Choroid plexus epithelial cell (primary cell): ENCODE measurements at places on chromosomes 5 and 9.

DNA sequence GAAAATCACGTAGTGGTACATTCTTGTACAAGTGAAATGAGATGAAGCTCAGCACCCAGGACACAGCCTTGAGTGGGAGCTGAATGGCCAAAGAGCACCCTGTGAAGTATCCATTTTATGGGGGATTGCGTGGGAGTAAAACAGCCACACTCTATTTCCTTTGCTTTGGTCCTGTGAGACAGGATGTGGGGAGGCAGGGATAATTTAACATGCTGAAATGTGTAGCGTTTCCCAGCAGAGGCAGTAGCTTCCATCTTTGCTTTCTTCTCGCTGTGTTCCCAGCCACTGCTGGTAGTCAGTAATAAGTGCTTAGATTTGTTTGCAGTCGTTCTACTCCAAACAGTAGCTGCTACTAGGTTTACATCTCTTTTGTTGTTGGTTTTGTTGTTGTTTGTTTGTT is 4.4 kb downstream of the IL31RA start:
- peak; percentile 57 for DNase-seq

GRCh38 chr9:135156525-135157510 is 69.3 kb downstream of the OLFM1 start:
- DNase-seq, result peak; percentile 34

DNA sequence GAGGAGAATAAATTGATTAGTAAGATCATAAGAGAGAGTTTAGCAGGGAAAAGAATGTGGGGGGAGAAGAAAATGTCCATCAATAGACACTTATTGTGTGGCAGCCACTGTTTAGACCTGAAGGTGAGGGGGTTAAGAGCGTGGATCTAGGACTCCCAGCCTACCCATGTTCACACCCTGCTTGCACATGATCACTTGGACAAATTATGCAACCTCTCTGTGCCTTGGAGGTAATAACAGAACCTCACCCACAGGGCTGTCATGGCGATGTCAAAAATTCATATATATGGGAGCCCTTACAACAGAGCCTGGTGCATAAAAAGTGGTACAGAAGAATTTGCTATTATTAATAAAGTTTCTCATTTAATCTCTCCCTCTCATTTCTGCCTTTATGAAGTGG is 86.0 kb upstream of the EQTN start:
- DNase-seq, result no peak

GRCh38 chr5:133985540-133986180 is 17.2 kb upstream of the C5orf15 start:
- DNase-seq, result no peak

GRCh38 chr5:82274343-82275211 is 3.6 kb downstream of the RPS23 start:
- DNase-seq, result no peak

DNA sequence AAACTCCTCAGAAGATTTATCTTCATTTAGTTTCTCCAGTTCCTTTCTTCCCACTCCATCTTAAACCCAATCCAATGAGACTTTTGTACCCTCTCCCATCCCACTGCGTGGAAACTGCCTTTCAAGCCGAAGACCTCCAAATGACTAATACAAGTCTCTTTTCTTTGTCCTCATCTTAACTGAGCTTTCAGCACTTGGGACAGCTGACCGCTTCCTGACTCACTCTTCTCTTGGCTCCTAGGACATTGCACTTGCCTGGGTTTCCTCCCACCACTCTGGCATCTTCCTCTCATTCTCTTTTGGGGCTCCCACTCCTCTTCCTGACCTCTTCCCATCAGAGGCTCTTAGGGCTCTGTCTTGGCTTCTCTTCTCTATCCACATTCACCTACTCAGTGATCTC is 243.7 kb downstream of the HSPA4 start:
- peak; percentile 29 for DNase-seq

GRCh38 chr5:7540736-7541485 is 145.0 kb downstream of the ADCY2 start:
- DNase-seq, result no peak

- DNase-seq, result no peak
These were observed 37.3 kb downstream of the ARHGAP26 start for GRCh38 chr5:142807372-142807911.

- DNase-seq, result no peak
These were observed 1402.7 kb upstream of the DMAC1 start for GRCh38 chr9:9202276-9202675.

DNA sequence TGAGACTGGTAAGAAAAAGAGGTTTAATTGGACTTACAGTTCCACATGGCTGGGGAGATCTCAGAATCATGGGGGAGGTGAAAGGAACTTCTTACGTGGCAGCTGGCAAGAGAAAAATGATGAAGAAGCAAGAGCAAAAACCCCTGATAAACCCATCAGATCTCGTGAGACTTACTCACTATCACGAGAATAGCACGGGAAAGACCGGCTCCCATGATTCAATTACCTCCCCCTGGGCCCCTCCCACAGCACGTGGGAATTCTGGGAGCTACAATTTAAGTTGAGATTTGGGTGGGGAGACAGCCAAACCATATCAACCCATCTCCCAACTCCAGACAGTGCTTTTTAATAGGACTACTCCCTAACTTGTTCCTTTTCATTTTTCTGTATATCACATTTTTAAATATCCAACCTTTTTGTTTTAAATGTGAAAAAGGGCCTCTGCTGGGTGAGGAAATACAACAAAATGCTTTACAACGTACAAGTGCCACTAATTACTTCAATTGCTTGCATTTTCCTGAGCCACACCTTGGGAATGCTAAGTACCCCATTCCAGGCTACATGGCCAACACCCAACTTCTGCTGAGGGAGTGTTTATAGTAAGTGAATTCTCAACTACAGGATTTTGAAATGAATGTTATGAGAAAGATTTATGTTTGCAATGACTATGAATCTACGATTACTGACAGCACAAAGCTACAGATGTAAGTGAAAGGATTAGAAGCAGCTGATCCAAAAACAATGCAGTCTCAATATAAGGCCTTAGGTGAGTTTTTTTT is 294.1 kb upstream of the CD180 start:
- no peak for DNase-seq

DNA sequence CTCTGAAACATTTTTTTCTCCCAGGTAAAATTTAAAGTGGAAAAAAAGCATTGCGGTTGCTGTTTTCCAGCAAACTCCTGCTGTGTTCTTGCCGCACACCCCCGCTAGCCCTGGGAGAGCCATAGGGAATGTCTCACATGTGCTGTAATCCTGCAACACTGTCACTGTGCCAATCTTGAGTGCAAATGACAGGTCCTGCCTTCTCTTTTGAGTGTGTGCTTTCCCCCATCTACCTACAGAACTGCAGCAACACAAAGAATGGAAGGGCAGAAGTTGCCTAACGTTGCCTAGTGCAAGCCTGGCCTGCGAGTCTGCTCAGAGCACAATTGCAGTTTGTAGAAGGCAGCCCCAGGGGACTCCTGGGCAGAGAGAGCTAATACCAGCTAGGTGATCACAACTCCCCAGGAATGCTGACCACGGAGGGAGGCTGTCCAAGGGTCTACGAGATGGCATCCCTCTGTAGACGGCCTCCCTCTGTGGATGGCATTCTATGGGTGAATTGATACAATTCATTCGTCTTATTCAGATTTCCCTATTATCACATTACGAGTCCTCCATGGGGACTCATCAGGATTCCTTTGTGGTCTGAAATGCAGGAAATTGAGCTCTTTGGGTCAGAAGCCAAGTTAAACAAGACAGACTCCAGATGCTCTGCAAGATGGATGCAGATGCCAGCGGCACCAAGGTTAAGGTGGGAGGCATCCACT is 172.6 kb upstream of the S1PR3 start:
- peak; percentile 72 for DNase-seq

GRCh38 chr5:68873198-68873597 is 220.6 kb upstream of the SLC30A5 start:
- DNase-seq, result no peak

DNA sequence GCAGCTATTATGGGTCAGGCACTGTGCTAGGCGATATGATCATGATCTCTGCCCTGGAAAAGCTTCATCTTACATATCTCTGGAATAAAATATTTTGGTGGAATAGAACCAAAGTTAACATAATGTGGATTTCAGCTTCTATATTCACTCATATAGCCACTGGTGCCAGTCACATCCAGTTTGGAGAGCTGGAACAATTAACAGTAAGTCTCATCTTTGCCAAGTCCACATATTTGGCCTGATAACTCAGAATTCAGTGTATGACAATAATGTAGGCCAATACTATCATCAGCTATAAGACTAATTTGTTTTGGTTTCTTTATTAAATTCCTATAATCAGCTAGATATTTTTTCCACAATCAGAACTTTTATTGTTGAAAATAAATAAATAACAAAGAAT is 5.9 kb upstream of the FAM13B start:
- DNase-seq, result no peak

GRCh38 chr9:15371448-15371845 is 51.2 kb upstream of the SNAPC3 start:
- DNase-seq, result no peak

DNA sequence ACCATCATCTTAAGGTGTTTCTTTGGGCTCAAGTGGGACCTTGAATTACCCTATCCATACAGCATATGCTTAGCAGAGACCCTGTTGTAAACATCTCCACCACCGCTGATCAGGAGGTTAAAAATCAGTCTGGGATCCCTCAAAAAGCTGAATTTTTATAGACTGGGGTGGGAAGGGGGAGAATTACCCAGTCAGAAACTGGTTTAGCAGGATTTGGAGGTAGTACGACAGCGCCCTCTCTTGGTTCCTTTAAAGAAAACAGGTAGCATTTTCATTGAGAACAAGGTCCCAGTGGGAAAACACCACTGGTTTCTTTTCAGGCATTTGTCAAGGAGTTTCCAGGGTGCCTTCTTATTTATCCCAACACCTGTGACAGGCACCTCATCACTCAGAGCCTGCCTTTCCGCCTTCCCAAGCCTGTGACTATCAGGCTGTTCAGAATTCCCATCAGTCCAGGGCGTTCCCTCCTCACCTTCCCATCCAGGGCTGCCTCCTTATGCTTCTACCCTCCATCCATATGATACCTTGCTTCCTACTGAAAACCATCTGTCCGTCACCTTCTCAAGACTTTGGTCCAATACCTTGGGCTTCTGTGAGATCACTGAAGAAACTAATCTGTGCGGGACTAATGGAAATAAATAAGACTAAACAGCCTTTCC is 203.8 kb upstream of the RAI14 start:
- peak; percentile 76 for DNase-seq

- DNase-seq, result peak; percentile 96
These were observed 16.0 kb downstream of the ZNF462 start for GRCh38 chr9:106878934-106879333.

- peak; percentile 98 for DNase-seq
These were observed 108.7 kb downstream of the RXRA start for GRCh38 chr9:134434894-134435506.

- no peak for DNase-seq
These were observed 77.0 kb downstream of the ANKRD55 start for GRCh38 chr5:56155992-56156584.

- peak; percentile 85 for DNase-seq
These were observed 4.3 kb downstream of the B4GALT1 start for GRCh38 chr9:33162721-33163311.

- DNase-seq, result peak; percentile 63
These were observed 315.9 kb upstream of the RPS23 start for GRCh38 chr5:82594097-82594496.

DNA sequence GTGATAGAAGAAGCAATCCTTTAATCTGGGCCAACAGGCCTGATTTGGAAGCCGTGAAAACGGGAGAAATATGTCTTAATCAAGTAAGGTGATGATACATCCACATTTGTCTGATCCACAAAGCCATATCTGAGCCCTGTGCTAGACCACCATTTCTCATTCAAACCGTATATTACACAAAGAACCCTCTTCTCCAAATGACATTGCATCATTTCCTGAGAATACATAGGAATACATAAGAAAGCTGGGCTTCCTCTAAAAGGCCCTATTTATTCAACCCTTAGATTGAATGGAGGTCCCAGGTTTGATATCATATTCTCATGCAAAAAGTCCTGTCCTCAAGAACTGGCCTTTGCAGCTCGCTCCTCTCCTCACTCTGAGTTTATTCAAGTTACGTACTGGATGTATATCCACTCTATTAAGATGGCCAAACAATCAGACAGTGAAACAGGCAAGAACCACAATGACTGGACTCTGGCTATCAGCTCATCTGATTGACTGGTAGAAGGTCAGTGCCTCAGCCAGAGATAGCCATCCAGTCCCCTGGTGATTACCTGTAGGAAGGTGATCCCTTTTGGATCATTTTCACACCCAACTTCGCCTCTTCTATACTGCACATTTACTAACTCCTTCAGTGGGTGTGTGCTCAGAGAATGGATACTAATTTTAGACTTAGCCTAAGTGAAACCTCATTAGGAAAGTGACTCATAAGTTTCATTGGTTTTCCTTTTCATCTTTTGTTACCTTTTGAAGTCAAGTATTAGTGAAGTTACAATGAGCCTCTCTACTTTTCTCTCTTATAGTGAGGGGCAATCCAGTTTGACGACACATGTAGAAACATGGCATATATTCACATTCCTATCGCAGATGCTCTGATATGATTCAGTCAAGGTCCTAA is 167.6 kb upstream of the WWC1 start:
- DNase-seq, result no peak

GRCh38 chr5:18393565-18394442 is 759.5 kb downstream of the TAF11L14 start:
- DNase-seq, result peak; percentile 61

- no peak for DNase-seq
These were observed 129.6 kb downstream of the SEC61B start for GRCh38 chr9:99351647-99352046.

GRCh38 chr5:8908055-8908683 is 637.7 kb downstream of the SEMA5A start:
- peak; percentile 69 for DNase-seq

DNA sequence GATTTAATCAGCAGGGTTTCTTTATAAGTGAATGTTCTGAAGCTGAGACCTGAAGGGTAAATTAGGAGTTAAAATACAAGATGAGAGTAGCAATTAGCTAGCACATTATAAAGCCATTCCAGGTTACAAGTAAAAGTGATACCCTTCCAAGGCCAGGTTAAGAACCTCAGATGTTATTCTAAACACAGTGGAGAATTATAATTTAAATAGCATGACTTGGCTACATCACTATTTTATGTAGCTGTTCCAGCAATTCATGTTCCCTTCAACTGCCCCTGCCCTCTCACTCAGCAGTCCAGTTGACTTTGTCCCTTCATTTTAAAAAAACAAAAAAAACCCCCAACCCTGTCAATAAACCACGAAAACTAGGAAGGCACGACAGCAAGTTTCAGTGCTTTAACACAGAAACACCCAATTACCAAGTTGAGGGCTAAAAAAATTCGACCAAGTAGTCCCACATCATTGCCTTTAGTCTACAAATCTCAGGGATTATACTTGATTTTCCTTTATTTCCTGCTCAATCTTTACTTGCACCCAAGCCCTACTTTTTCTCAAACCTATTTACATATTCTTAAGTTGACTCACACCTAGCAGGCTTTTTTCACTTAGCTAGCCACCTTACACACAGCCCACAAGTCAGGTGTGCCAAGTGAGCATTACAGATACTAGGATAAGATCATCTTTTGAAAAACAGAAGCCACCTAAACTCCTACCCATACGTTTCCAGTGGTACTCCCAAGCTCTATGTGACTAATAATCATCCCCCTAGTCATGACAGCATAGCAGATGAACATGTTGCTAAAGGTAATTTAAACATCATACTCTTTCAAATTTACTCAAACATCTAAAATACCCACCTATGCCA is 3.4 kb downstream of the RPL37 start:
- no peak for DNase-seq

GRCh38 chr9:110894731-110895130 is 143.5 kb downstream of the LPAR1 start:
- no peak for DNase-seq
